NCI-H187 treated with DMSO at 0.1 percent for 48 hours (cell line): ENCODE measurements at places on chromosomes 7 and 10.
A peak's percentile ranks its signal among the peaks of the same experiment; 100 is the strongest.

GRCh38 chr10:97713339-97713825 is at the start of gene MARVELD1:
MARVELD1 (plus strand) TSS chr10:97713730; CDS start chr10:97713877, 147 bp downstream.
- DNase-seq: no peak

- no peak for DNase-seq
Measured at GRCh38 chr10:52542906-52543305, 228.8 kb downstream of the DKK1 start.

GRCh38 chr7:19969859-19970493 is 196.6 kb upstream of the TMEM196 start:
- DNase-seq: no peak

DNA sequence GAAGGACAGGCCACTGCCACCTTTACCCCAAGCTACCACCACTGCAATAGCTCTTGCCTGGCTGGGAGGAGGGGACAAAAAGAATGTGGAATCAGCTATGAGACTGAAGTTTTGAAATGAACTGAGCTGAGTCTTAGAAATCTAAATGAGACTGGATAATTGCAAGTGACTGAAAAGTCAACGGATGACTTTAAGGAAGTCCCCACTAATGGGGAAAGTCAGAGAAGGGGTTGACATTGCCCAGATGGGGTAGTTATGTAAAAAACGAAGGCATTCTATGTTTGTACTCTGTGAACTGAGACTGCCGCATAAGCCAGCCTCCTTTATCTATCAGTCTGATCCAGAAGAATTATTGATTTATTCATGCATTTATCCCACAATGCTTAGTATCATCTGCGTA is 67.2 kb downstream of the RBM20 start:
- no peak for DNase-seq

- DNase-seq: no peak
Measured at GRCh38 chr10:95841661-95842498, 65.9 kb upstream of the CC2D2B start.

GRCh38 chr10:34727595-34728033 is 87.5 kb downstream of the PARD3 start:
- DNase-seq: no peak

DNA sequence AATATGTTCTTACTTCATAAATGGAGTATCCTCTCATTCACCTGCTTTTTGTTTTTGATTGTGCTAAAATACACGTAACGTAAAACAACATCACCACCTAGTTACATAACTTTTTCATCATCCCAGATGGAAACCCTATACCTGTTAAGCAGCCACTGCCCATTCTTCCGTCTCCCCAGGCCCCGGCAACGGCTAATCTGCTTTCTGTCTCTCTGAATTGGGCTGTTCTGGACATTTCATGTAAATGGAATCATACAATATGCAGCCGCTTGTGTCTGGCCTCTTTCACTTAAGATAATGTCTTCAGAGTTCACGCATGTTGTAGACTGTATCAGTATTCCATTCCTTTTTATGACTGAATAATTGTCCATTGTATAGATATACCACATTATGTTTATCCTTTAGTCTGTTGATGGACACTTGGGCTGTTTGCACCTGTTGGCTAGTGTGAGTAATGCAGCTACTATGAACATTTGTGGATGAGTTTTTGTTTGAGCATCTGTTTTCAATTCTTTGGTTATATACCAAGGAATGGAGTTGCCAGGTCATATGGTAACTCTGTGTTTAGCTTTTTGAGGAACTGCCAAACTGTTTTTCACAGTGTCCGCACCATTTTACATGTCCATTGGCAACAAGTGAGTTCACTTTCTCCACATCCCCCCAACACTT is 14.1 kb upstream of the SUN1 start:
- no peak for DNase-seq

DNA sequence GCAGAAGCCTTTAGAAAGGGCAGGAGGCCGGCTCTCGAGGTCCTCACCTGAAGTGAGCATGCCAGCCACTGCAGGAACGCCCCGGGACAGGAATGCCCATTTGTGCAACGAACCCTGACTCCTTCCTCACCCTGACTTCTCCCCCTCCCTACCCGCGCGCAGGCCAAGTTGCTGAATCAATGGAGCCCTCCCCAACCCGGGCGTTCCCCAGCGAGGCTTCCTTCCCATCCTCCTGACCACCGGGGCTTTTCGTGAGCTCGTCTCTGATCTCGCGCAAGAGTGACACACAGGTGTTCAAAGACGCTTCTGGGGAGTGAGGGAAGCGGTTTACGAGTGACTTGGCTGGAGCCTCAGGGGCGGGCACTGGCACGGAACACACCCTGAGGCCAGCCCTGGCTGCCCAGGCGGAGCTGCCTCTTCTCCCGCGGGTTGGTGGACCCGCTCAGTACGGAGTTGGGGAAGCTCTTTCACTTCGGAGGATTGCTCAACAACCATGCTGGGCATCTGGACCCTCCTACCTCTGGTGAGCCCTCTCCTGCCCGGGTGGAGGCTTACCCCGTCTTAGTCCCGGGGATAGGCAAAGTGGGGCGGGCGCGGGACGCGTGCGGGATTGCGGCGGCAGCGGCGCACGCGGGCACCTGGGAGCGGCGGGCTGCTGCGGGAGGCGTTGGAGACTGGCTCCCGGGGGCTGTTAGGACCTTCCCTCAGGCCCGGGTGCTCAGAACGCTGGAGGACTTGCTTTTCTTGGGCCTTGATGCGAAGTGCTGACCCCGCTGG is at the start of gene FAS:
TSS of gene FAS (plus strand) at position 415 of the 777 bp plus-strand sequence. CDS start at position 494, 79 bp downstream.
- no peak for DNase-seq

DNA sequence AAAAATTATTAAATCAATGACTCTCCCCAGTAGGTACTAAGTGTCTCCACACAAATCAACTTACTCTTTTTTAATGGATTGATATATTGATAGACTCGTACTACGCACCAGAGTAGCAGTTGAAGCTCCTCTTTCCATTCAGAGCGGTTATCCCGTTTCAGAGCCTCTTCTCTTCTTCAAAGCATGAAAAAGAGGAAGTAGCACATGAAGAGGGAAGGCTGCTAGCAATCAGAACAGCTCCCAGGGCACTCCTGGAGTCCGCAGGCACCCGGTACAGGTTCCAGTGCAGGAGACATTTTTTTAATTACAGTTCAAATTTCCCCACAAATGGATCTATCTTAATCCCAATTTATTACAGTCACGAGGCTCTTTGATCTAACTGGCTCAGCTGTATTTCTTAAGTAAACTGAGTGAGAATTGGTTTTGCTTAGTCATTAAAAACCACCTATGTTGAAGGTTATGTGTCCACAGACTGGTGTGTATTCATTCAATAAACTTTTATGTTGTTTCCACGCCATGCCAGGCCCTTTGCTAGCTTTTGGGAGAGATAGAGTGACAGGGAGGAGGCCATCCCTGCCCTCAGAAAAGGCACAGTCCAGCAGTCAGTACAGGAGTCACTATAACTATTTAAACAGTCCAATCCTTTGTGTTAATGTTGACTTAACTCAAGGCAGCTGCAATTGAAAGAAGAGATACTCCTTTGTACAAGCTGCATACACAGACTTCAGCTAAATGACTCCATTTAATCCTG is 32.1 kb upstream of the CALN1 start:
- peak; percentile 33 for DNase-seq

DNA sequence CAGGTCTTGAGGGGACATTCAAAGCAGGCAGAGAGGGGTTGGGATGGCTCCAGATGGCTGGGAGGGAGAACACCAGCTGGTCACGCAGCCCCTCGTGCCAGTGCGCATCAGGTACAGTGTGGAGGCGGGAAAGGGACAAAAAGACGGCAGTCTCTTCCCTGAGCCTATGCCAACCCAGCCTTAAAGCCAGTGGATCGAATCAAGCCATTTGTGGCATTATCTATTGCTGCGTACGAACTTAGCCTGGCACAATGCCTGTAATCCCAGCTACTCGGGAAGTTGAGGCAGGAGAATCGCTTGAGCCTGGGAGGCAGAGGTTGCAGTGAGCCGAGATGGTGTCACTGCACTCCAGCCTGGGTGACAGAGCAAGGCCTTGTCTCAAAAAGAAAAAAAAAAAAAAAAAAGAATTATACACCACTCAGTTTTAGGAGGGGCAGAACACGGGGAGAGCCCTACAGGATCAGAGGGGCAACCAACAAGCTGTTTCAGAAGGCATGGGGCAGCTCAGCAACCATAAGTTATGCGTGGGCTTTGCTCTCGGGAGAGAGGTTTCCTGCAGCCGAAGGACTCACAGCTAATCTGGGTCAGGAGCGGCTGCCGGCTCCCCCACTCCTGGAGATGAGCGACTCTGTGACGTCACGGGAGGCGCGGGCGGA is 356 bp upstream of the NDUFB2 start:
- no peak for DNase-seq

DNA sequence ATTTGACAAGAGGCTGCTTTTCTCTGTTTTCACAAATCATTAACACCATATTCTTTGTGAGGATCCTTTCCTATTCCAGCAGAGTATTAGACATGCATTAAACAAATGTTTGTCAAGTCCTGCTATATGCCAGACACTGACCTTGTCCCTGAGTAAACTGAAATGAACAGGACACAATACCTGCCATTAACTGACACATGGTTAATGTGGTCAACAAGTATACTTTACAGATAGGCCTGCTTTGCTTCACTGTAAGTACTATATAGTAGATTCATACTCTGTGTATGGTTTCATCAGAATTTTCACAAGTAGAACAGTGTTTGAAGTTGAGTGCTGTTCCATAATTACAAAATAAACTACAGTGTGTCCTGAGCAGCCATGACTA is 5.9 kb downstream of the TNKS2 start:
- no peak for DNase-seq

- DNase-seq: no peak
Measured at GRCh38 chr7:128728598-128728997, 10.6 kb upstream of the CALU start.

DNA sequence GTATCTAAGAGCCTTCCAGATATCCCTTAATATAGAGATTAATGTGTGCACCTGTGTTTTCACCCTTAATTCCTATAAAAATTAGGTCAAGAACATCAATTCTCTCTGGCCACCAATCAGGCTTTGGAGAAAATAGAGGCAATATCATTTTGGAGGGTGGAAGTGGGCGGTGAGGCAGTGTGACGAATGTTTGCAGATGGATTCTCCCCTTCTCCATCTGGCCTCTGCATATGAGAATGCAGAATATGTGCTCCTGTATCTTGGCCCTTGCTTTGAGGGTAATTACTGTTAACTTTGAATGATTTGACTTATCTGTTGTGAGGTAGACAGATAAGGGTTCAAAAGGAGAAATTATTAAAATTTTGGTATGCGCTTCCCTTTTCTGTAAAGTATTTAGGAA is 304.0 kb upstream of the NPSR1 start:
- no peak for DNase-seq

DNA sequence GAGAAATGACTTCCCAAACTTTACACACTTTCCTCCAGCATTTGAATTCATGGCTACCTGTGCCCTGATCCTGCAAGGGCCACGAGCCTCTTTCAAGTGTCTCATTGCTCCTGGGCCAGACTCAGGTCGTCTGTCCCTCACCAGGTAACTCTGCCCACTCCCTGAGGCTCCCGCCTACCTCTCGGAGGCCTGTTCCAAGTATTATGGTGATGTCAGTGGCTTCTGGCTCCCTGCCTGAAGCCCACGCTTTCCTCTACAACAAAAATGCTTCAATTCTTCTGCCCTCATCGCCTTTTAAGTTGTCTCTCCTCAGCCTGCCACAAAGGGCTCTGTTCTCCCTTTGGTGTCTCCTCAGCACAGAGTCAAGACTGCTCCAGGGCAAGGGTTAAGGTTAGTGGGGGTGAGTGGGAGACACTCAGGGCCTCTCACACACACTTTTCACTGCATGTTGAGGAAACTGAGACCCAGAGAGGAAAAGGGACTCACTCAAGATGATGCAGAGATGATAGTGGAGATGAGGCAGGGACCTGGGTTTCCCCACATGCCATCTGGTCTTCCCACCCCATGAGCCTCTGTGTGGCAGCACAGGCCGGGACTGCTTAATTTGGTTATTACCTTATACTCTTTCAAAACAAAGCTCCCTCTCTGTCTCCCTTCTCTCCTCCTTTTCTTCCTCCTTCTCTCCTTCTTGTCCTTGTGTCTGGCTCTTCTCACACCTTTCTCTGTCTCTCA is 28.3 kb upstream of the EGR2 start:
- no peak for DNase-seq

DNA sequence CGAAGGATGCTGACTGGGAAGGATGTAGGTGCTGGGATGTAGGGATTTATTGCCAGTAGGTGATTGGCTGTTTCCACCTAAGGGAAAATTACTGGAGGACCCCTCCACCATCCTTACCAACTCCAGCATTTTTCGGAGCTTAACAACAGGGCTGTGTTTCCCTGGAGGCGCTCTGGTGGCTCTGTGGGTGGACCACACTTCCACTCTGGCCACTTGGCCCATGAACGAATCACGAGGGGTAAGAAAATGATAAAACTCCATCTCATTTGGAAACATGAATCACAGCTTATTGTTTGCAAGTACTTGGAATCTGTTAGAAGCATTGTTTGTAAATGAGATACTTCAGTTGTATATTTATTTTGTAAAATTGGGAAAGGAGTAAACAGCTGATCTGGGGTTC is 3.0 kb downstream of the DOCK1 start:
- DNase-seq: no peak

- no peak for DNase-seq
Measured at GRCh38 chr10:103123282-103124024, 69.6 kb downstream of the NT5C2 start.

DNA sequence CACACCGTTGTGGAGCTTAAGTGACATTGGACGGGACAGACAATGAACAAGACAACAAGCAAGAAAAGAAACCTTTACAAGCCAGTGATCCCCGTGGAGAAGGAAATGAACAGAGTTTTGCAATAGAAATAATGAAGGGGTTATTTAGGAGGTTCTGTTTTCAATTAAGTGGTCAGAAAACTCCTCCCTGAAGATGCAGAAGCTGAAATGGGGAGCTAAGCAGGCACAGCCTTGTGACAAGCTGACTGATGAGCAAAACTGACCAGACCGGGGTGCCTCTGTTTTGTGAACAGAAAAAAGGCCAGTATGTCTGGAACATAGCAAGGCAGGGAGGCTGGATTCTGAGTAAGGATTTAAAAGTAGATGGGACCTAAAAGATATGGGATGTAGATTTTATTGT is 299.8 kb upstream of the POM121L12 start:
- no peak for DNase-seq

DNA sequence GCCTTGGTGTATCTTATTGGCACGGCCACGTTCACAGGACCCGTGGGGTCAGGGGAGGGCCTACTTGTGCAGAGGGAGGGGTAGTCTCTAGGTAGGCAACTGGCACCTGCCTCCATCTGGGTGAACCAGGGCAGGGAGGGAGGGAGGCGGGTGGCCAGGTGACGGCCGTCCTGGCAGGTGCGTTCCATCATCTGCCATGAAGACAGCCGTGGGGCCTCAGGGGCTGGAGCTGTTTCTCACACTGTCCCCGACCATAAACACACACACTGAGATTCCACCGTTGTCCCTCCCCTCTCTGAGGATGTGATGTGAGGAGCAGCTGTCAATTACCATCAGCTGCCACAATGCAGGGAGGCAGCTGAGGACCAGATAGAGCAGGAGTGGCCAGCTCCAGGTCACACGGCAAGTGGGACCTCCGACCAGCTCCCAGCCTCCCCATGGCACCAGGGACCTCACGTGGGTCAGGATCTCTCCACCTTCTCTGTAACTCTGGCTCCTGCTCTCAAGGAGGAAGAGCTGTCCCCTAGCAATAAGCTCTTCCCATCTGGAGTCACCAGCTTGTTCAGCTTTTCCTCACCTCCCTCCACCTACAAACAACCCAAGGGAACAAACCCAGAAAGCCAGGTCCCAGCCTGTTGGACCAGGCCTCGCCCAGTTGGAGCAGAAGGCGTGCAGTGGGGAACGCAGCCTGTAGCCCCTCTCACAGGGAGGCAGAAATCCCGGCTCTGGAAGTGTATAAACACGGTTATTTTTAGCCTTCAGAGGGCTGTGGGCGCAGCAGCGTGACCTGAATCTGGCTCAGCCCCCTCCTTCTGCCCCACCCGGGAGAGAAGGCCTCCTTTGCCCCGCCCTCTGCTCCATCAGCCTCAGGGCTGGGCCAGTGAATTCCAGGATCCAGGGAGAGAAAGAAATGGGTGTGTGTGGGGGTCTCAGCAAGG is 33.1 kb downstream of the ZMIZ1 start:
- peak; percentile 35 for DNase-seq
